Caki2 (cell line): ENCODE measurements at places on chromosomes 12 and 14. TPM values are rescaled to one million over a fixed set of nuclear protein-coding genes. Genes with fewer than 3 reads are reported as not detected.
A peak's percentile ranks its signal among the peaks of the same experiment; 100 is the strongest.

The OR2AP1 gene
- not detected in 2 replicates for total RNA-seq

The SMIM41 gene
- total RNA-seq = not detected in 2 replicates

The GZMB gene
- total RNA-seq = not detected in 2 replicates

The POTEG gene
- not detected in 2 replicates for total RNA-seq

- no peak for DNase-seq
These were observed 5.1 kb upstream of the TCHP start for GRCh38 chr12:109894939-109895338.

DNA sequence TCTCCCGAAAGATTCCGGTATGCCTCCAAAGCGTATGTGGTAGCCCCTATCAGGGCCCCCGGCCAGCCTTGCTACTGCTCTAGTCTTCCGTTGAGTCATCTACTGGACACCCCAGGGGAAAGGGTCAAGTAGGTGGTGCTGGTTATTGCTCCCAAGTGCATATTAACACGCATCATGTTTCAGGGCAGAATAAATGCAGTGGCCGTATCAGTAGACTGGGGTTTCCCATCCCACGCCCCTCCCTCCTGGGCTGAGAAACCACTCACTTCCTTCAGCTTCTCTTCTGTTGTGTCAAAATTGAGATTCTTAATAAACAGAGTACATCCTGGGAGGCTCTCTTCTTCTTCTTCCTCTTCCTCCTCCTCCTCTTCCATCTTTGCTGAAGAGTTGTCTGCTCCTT is 39.3 kb downstream of the RBM19 start:
- DNase-seq = no peak

DNA sequence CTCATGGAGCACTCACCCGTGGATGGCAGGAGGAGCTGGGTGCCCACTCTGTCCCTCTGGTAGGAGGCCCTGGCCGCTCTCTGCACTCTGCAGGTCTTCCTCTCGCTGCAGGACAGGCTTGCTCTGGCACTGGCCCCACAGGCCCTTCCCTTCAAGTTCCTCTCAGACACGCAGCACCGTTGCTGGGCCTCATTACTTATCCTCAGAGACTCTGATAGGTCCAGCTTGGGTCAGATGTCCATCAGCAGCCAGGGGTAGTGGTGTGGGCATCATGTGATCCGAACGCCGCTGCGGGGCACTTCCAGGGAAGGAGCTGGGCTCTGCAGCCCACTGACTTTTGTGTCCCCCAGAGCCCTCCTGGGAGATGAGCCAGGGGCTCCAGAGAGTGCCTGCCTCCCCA is 11.8 kb downstream of the OTUB2 start:
- DNase-seq = no peak

DNA sequence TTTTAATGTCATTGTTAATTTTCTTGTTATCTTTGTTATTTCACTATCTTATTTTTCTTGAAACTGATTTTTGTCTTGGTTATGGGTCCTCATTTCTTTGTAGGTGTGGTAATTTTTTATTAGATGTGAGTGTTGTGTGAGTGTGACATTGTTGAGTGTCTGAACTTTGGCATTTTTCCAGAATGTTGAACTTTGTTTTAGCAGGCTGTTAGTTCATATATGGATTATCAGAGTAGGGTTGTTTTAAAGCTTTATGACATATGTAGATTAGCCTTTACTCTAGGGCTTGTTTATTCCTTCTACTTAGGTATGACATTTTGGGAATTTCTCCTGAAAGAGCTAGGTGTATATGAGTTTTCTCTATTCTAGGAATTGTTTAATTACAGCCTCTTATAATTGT is 103.9 kb downstream of the ARID2 start:
- DNase-seq = no peak

- peak; percentile 87 for DNase-seq
These were observed 61.4 kb downstream of the MYF5 start for GRCh38 chr12:80778005-80778541.

- no peak for DNase-seq
These were observed 35.0 kb upstream of the FKBP4 start for GRCh38 chr12:2759733-2760132.

DNA sequence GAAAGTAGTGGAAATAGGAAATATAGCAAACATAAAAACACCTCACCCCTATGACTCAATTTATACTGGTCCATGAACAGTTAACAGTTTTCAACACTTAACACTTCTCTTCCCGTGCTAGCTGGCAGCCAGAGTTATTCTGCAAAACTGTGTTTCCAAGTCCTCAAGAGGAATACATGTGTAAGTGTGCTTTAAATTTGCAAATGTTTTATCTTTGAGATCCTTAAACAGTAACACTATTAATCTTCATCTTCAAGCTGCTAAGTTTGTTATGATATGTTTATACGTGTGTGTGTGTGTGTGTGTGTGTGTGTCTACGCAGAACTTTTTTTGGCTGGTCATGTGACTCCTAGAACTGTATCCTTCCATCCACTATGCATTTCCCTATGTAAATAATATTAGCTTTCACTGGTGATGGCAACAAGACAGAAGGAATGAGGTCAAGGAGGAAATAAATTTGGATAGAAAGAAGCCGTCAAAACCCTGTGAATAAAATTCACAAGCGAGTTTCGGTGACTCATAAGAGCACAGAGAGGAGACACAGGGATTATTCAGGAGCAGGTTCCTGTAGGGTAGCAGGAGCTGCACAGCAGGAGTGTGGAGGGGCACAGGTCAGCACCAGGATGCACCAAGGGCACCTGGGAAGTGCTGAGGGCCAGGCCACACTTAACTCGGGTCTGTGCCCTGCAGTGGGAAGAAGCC is 105.9 kb upstream of the ETV6 start:
- DNase-seq = no peak

- no peak for DNase-seq
These were observed 139.1 kb downstream of the SOX5 start for GRCh38 chr12:23810329-23810902.

GRCh38 chr14:79781882-79782281 is 429.4 kb downstream of the DIO2 start:
- DNase-seq = no peak

- no peak for DNase-seq
These were observed 1.4 kb upstream of the SOX5 start for GRCh38 chr12:23950775-23951451.

- DNase-seq = no peak
These were observed 670.9 kb downstream of the DIO2 start for GRCh38 chr14:79540394-79540793.

DNA sequence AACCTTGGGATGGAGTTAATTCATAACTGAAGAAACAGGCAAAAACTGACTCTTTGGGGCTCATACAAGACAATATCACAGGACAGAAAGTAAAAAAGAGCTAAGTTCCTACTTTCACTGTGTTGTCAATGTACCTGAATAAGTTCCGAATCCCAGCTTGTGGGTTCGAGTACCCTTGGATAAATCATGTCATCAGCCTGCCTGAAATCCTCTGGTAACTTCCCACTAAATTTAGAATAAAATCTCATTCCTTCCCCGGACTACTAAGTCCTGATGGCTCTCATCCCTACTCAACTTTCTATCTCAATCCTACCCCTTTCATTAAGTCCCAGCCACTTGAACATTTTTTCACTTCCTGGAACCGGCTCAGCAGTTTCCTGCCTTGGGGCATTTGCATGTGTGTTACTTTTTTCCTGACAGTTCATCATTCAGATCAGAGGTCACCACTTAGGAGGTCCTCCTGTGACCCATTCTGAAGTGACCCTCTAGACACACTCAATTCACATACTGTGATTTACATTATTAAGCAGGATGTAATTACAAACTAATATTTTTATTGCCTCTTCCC is 12.7 kb downstream of the ERP29 start:
- DNase-seq = no peak

DNA sequence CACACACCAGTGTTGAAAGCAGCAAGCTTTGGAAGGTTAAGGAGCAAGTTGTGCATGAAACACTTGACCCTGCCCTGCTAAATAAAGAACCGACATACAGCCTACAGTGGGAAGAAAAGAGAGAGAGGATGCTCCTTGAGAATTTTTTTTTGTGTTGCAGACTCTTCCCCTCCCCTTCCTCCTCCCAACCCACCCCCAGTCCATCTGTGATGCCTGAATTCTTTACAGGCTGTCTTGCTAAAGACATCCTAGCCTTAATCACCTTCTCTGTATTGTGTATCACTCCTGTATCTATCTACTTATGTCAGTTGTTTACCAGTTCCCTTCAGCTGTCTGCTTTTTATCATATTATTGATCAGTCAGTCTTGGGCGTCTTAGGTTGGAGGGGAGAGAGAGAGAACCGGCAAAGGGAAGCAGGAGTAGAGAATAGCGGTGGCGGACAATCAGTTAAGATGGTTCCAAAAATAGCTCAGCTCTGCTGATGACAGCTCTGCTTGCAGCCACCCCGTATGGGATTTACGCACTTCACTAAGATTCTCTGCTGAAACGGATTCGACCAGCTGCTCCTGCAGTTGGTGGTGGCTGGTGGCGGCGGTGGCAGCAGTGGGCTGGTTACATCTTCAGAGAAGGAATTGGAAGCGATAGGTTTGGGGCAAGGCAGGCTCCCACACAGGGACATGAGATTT is 664.7 kb downstream of the NRXN3 start:
- DNase-seq = no peak

GRCh38 chr12:8950702-8951478 is 1.4 kb upstream of the M6PR start:
- peak; percentile 2 for DNase-seq
